Anterior cingulate cortex (tissue), 58 donors: ENCODE measurements at places on chromosomes 2 and 18.

DNA sequence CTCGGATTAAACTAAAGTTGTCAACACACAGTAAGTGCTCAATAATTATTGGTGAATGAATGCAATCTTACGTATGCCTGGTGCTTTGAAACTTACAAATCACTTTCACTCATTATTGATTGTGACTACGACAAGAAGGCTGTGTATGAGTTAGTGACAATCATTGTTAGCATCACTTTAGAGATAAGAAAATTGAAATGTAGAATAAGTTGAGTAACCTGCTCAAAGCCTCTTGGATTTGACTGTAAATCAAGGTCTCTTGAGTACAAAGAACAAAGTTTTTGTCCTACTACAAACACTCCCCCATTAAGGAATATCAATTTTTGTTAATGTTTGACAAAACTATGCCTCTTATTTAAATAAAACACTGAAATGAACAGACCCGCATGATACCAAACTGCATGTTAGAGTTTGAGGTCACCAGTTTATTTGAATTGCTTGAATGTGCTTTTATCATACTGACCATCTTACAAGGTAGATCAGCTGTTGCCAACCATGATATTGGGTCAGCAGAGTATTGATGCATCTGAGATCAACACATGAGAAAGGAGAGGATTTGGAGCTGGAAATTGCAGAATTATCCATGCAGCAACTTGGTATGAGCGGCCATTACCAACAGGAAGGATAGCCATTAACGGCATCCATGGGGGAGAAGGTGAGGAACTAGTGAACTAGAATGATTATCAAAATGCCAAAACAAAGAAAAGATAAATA lies 142.1 kb downstream of the IRS1 start:
- no peak for DNase-seq

GRCh38 chr2:120641366-120641771 lies 94.3 kb upstream of the GLI2 start:
- DNase-seq: no peak

DNA sequence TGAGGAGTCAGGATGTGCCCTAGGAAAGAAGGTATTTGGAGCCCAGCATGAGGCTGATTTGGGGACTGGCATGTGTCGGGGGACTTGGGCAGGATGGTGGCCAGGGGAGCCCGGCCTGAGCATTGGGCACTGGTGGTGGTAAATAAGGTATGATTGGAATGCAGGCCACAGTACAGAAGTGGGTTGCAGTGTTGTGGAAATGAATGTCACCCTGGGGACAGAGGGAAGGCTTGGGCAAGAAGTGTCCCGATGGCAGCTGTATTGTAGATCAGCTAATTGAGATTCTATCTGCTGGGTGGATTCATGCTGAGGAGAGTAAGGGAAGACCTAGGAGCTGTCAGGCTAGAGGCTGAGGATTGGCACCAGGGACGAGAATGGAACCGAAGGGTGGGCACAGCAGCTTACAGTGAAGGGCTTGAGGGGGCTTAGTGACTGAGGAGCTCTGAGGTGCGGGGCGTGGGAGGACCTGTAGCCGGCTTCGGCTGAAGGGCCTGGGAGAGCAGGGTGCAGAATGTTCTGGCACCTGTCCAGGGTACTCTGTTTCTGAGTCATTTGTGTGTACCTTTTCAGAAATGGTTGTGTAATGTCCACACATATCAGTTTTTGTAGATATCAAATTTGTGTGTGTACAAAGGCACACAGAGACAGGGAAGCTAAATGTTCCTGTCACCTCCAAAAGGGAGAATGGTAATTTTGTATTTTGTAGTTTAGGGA lies 170.2 kb downstream of the PRKCE start:
- no peak for DNase-seq

DNA sequence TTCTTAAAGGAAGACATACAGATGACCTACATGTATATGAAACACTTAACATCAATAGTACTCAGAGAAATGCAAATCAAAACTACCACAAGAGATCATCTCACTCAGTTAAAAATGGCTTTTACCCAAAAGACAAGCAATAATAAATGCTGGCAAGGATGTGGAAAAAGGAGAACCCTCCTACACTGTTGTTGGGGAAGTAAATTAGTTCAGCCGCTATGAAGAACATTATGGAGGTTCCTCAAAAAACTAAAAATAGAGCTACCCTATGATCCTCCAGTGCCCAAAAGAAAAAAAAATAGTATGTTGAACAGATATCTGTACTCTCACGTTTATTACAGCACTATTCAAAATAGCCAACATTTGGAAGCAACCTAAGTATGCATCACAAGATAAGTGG lies 1579.4 kb upstream of the TMEFF2 start:
- DNase-seq: no peak

- DNase-seq: no peak
These were observed 248.7 kb upstream of the ATP5MC3 start for GRCh38 chr2:175430236-175430635.

DNA sequence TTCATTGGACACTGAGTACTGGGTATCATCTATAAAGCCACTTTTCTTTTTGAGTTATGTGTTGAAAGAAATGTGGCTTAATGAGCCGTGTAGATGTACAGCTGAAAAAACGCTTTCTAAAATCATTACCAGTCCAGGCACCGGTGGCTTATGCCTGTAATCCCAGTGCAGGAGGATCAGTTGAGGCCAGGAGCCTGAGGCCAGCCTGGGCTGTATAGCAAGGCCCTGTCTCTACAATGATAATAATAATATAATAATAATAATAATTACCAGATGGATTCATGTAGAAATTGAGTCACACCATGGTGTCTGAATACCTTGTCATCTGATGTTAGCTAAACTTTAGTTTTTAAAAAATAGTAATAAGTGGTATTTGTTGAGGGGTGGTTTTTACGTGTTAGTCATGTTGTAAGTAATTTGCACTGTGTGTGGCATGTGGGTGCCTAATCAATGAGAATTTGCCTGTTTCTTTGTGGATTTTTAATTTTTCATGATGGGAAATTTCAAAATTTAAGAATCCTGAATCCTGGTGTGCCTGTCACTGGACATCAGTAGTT lies 30.1 kb downstream of the NCK2 start:
- no peak for DNase-seq

GRCh38 chr18:27227721-27228120 lies 42.6 kb upstream of the CHST9 start:
- no peak for DNase-seq

GRCh38 chr2:217821536-217822147 lies 181.2 kb downstream of the TNS1 start:
- no peak for DNase-seq

DNA sequence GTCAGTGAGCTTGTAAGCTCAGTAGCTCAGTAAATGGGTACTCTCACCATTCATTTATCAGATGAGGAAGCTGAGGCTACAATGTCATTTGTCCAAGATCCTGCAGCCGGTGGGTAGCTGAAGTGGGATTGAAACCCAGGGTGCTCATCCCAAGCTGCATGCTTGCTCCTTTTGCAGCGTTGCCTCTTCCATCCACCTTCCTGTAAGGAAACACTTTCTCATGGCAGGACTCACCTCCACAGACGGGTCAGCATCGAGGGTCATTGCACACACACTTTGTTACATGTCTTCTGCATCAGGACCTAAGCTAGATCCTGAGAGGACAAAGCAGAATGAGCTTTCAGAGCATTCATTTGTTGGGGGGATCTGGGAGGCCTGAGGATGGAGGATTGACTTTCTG lies 60.7 kb downstream of the ACOXL start:
- DNase-seq: no peak

GRCh38 chr2:65630643-65631042 lies 198.2 kb upstream of the SPRED2 start:
- no peak for DNase-seq

DNA sequence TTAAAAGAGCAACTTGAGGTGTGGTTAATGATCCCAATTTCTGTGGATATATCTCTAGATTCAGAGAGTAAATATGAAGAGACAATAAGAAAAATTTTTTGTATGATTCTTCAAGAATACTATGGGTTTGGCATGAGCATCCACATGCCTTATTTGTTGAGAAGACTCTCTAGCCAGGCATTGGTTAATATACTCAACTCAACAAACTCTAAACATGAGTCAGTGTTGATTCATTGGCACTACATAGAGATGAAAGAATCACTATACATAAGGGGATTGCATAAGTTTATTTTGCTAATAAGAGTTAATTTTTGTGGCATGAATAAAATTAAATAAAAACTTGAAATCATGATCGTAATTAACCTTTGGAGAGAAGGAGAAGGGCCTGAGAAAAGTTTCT lies 930.2 kb upstream of the LRRTM1 start:
- DNase-seq: no peak

GRCh38 chr2:233486357-233486756 lies 80.2 kb downstream of the USP40 start:
- no peak for DNase-seq

DNA sequence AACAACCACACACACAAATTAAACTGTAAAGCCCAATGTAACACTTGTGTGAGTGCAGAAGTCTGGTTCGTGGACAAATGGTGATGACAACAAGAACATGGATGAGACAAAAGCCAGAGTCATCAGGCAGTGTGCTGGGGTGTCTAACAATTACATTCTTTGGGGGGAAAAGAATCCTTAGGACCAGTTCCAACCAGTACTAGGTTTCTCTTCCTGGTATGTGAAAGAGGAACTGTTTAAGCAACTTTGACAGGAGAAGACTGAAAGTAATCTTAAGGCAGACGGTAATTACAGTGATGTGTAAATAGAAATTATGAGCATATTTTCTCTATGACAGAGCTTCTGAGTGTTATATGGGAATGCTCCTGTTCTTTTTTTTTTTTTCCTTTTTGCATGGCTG lies 133.4 kb downstream of the AFF3 start:
- DNase-seq: no peak

GRCh38 chr2:222756951-222757650 lies 85.6 kb downstream of the MOGAT1 start:
- DNase-seq: no peak

DNA sequence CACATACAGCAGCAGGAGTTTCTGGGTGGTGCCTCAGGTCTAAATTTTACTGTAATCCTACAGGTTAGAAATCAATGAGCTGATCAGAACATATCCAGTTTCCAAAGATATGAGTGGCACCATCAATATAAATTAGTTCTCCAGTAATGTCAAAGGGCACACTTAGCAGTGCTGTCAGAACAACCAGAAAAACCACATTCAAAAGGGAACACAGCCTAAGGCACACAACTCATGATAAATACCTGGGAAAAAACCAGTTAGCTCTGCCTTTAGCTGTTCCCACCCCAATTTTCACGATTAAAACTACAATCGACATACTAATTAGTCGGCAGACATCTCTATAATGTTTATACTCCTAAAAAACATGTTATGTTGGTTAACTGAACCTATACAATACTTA lies 31.5 kb downstream of the ATP8B1 start:
- DNase-seq: no peak

DNA sequence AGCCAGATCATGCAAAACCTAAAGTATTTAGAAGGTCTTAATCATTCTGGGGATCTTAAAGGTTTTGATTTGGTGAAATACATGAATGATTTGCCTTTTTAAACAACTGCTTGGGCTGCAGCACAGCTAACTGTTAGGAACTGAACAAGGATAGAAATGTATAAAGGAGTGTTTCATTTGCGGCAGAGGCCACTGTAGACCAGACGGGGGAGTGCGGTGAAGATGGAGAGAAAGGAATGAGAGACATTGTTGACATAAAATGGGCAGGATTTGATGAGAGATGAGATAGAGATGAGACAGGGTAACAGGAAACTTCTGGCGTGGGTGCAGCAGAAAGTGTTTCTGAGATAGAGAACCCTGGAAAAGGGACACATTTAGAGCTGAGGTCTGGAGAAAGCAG lies 308.1 kb downstream of the TMX3 start:
- DNase-seq: no peak

DNA sequence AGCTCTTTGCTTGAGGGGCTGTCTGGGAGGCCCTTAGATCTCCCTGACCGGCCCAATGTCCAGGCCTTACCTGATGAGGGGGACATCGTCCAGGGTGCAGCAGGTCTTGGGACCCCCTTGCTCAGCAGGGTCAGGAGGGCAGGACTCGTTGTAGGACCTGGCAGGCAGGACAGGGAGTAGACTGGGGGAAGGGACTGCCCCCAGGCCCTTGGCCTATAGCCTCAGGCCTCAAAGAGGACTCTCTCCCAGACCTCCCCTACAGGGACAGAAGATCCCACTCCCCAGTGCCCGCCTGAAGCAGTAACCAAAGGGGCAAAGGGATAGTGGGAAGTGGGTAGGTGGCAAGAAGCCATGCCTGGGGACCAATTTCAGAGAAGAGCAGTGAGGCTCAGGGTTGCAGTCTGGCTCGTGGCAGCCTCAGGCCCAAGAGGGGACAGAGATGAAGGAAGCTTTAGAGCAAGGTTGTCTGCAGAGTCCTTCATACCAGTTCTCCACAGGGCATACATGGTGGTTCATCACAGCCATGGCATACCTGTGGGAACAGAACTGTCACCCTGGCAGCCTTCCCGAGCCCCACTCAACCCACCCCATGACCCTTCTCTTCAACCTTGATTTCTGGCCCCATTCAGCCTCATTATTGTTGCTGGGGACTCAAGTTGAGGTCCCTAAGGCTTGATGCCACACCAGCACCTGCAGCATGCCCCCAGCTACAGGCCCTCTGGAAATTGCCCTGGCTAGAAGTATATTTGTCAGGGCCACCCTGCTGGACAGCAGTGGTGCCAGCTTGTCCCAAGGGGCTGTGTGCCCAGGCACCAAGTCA lies 1.3 kb downstream of the TMEM150A start:
- no peak for DNase-seq

DNA sequence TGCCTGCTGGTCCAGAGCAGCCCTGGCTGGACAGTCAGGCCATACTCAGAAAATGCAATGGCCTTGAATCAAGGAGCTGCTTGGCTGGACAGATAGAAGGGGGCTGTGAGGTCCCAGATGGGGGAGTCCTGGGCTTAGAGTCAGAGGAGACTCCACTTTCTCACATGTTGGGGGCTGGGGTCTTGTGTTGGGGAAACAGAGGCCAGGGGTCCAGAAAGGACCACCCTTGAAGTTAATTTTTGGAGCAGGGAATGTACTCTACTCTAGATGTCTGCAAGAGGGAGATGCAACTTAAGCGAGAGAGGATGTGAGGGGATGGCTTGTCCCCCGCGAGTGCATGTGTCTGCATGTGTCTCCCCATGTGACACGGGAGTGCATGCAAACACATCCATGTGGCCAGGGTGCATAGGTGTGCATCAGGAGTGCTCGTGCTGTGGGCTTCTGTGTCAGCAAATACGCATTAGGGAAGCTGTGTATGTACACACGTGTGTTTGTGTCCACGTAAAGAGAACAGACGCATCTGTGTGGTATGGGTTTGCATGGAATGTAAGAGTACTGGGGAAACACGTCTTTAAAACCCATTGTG lies 303.2 kb downstream of the MYCN start:
- no peak for DNase-seq

DNA sequence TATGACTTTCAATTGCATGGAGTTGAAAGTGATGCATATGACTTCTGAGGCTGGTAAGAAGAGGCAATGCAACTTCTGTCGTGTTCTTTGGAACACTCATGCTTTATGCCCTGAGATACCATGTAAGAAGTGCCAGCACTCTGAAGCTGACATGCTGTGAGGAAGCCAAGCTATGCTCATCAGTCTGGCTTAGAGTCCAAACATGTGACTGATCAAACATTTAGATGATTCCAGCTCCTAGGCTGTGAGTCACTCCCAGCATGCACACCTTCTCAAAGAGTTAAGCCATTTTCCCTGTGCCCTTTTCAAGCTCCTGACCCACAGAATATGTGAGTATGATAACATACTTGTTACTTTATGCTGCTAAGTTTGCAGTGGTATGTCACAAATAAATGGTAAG lies 15.8 kb upstream of the VRK2 start:
- DNase-seq: no peak
